ENCODE measurements at places on chromosomes 2 and 18.

DNA sequence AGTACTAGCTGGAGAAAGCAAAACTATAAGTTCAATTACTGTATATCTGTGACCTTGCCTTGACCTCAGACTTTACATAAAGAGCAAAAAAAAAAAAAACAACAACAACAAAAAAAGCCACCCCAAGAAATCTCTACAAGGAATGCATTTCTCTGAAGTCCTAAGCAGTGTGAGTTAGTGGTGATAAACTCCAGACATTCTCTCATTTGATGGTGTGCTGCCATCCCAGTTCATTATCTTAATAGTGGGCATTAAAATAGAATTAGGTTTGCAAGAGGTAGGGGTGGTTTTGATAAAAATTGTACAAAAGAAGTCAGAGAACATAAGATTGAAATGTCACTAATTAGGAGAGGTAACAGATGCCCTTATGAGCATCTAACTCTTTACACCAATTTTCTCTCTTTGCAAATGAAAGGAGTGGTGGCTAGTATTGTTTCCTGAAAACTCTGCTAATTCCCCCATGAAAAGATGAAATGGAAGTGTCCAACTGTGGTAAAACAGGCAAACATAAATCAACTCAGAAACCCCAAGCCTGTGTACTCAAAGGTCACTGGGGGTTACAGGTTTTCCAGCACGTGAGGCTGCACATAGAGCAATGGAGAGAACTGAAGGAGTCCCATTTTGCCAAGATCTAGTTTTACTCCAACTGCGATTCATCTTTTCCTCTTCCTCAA lies 131.9 kb downstream of the MEIS1 start:
- no peak for DNase-seq

GRCh38 chr2:40488927-40489677 lies 37.2 kb upstream of the SLC8A1 start:
- DNase-seq = peak; percentile 14

- DNase-seq = no peak
These were observed 2.9 kb upstream of the CTAGE1 start for GRCh38 chr18:22420652-22421051.

GRCh38 chr18:23684515-23685197 lies 4.6 kb upstream of the LAMA3 start:
- no peak for DNase-seq

GRCh38 chr2:159913900-159914299 lies 115.9 kb upstream of the CD302 start:
- no peak for DNase-seq

DNA sequence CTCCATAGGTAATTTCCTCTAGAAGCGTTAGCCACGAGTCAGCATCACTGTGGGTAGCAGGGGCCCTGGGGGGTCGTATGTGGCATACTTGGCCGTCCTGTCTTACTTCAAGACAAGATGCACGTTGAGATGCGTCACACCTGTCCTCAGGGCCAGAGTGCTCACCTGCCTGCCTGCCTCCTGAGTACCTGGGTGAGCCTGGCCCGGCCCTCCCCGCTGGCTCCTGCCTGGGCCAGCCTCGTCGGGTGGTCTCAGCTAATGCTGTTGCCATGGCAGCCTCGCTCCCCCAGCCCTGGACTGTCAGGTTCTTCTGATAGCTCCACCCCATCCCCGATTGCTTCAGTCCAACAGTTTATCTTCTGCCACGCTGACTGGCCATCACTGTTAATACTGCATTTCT lies 232.4 kb downstream of the GBX2 start:
- DNase-seq = no peak

DNA sequence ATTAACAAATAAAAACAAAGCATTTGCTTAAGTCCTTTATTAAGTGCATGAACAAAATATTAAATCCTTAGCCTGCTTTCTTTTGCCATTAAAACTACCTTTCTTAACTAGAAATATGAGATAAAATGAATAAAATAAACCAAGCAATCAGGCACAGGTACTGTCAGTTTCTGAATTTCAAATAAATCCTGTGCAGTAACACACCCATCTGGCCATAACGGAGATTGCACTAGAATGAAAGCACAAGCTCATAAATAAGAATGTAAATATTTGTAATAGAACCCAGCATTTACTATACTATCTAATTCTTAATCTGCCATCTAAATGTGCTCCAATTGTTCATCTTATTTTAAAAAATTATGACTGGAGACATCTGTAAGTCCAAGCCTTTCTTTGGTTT lies 31.9 kb downstream of the PRKRA start:
- no peak for DNase-seq

DNA sequence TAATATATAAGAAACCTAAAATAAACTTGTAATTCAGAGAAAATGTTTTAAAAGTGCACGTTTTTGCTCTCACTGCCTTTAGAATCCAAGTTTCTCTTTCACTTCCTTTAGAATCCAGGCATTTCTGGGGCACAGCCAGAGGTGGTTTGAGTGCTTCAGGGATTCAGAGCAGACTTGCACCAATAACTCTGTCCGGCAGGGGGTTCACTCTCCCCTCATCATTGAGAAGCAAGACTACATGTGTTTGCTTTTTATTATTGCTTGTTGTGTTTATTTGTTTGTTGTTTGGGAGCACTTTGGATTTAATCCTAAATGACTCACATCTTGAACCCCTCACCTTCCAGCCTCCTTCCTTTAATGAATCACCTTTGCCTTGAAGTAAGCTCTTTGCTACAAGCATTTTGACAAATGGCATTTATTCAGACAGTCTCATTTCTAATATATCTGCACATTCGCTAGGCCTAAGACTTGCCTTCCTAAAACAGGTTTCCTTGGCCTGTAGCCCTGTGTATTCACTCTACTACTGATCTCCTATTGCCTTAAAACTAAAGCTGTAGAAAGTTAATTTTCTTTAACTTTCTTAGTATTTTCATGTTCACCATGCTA lies 233.5 kb upstream of the ATP5MC3 start:
- DNase-seq = peak; percentile 33

GRCh38 chr18:8976606-8977005 lies 125.9 kb upstream of the NDUFV2 start:
- no peak for DNase-seq

DNA sequence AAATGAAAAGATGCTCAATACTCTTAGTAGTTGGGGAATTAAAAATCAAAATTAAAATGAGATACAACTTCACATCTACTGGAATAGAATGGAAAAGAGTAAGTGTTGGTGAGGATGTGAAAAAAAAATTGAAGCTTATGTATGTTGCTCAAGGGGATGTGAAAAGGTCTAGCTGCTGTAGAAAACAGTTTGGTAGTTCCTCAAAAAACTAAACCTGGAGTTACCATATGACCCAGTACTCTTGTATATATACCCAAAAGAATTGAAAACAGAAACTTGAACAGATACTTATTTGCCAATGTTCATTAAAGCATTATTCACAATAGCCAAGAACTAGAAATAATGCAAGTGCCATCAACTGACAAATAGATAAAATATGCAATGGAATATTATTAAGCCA lies 208.4 kb downstream of the FIGN start:
- no peak for DNase-seq

DNA sequence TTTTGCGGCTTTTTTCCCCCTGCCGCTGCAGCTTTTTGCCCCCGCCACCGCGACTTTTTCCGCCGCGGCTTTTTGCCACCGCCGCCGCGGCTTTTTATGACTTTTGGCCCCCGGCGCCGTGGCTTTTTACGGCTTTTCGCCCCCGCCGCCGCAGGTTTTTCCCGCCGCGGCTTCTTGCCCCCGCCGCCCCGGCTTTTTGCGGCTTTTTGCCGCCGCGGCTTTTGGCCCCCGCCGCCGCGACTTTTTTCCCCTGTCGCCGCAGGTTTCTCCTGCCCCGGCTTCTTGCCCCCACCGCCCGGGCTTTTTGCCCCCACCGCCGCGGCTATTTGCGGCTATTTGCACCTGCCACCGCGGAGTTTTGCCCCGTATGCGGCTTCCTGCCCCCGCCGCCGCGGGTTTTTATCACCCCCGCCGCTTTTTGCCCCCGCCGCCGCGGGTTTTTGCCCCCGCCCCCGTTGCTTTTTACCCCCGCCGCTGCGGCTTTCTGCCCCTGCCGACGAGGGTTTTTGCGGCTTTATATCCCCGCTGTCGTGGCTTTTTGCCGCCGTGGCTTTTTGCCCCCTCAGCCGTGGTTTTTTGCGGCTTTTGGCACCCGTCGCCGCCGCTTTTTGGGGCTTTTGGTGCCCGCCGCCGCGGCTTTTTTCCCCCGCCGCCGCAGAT lies 2750.9 kb downstream of the RPIA start:
- no peak for DNase-seq

DNA sequence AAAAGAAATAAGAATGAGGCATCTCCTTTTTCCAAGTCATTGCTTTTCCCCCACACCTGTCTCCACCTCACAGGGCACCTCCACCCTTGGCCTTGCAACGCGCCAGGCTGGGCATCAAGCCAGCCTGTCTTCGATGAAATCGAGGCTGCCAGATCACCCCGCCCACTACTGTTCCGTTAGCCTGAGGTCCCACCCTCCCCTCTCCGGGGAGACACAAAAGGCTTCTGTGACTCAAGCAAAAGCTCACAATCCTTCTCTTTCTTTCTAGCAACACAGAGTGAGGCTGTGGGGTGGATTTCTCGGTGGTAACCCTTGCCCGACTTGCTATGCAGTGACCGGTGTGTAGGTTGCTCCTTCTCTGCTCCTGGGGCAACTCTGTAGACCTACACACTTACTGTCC lies 9.9 kb downstream of the TNP1 start:
- no peak for DNase-seq

DNA sequence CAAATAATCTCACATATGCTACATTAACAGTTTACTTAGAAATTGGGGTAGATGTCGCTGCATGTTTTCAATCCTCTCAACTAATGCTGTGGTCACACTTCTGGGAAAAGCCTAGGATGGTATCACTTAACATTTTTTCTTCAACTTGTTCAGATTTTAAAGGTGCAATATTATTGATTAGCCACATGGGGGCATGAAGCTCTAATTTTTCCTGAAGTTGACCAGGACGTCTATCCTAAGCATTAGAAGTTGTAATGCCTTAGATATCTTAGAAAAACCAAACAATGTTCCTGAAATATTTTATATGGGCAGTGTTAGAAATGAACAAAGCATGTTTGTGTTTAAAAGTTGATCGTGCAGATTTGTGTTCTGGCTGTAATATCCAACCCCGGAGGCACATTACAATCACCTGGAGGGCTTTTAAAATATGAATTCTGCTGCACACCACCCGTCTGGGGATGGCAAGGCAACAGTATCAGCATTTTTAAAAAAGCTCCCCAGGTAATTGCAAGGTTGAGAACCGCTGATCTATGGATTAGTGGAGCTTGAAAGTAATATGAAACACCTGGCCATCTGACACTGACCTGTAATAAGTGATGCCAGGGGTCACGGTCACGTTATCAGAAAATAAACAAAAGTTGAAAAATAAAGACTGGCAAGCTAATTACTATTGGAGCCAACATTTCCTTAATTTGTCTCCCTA lies 100.5 kb upstream of the LMAN1 start:
- DNase-seq = peak; percentile 63

- DNase-seq = no peak
These were observed 201.1 kb downstream of the AGAP1 start for GRCh38 chr2:235694721-235695601.

DNA sequence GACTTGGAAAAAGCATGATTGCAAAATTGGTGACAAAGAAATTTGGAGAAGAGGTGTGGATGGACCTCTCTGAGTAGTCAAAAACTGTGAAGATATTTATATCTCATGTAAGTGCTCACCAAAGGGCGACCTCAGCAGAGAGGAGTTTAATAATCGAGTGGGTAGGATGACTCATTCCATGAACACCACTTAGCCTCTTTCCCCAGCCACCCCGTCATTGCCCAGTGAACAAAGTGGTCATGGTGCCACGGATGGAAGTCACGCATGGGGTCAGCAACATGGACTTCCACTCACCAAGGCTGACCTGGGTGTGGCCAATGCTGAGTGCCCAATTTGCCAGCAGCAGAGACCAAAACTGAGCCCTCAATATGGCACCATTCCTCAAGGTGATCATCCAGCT lies 997.4 kb upstream of the GYPC start:
- no peak for DNase-seq

DNA sequence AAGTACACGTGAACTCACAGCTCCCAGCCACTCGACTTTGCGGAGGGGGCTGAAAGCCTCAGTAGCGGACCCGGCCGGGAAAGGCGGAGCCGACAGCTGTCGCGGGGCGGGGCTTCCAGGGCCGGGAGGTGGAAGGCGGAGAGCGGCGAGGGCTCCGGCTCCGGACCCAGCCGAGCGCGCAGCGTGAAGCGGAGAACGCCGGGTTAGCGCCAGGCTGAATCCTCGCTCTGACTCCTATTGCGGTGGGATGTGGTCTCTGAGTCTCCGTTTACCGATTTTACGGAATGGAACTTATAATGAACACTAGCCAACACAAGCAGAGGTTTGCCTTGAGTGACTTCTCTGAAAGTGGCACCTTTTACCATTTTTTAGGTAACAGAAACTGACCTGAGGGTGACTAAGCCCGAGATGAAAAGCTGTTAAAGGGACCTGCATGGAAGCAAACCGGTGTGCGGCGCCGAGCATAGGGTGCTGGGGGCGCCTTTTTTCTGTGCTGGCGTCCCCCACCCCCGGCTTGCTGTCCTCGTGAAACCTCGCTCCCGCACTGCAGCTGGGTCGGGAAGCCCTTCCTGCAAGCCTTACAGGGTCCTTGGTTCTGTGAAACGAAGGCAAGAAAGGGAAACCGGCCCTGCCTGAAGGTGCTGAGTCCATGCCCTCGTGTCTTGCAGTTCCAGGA lies 72.9 kb downstream of the EN1 start:
- DNase-seq = no peak

DNA sequence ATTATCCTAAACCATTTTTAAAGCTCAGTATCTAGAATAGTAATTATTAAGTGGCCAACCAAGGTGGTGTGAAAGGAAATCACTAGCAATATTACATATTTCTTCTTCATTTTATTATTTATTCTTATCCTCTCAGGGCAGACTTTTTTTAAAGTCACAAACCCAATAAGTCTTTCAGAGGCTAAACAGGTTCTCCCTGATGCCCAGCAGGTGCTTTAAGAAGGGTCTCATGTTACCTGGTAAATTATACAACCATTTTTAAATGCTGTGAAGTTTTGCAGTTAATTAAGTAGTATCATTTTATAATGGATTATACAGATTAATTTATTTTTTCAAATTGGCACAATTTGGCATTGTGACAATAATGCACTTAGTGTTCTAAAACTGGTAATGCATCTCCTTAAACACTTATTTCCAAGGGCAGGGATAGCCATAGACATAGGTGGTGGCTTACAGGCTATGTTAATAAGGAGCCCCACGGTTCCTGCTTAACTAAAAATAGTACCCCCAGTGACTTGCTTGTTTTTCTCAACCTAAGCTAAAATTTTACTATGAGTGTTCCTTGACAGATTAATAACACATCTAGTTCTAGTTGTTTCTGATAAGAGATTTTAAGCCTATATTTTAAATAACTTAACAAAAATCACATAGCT lies 67.0 kb downstream of the PMS1 start:
- DNase-seq = no peak
